ENCODE measurements at places on chromosomes 4 and X.
A peak's percentile ranks its signal among the peaks of the same experiment; 100 is the strongest.

- peak; percentile 1 for DNase-seq
These were observed 11.2 kb downstream of the BLTP1 start for GRCh38 chr4:122163301-122163700.

- DNase-seq, result no peak
These were observed 181.2 kb upstream of the PPP3CA start for GRCh38 chr4:101528526-101528925.

GRCh38 chrX:153922932-153923857, 2.9 kb downstream of the ARHGAP4 start:
- DNase-seq, result peak; percentile 19

GRCh38 chr4:127778102-127778501, 4.0 kb upstream of the HSPA4L start:
- peak; percentile 65 for DNase-seq

GRCh38 chr4:87058356-87059073, 123.7 kb downstream of the AFF1 start:
- DNase-seq, result no peak

All from NCI-H1105 (cell line).